ENCODE measurements at places on chromosomes 1 and 21. TPM values are rescaled to one million over a fixed set of nuclear protein-coding genes. Genes with fewer than 3 reads are reported as not detected.

Gene MLLT11
- total RNA-seq, result 17.5 TPM

Gene INKA2
- 3.0 TPM for total RNA-seq

Gene SPATA46
- total RNA-seq, result not detected

Gene ADAMTSL4
- total RNA-seq, result 14.4 TPM

Gene GJC2
- 0.99 TPM for total RNA-seq

Gene FNDC5
- not detected for total RNA-seq

Gene MYCL
- total RNA-seq, result 12.2 TPM

Gene GNB1
- 122 TPM for total RNA-seq

Gene NIT1
- 32.2 TPM for total RNA-seq

Gene CD1D
- 2.0 TPM for total RNA-seq

Gene TDRD5
- total RNA-seq, result not detected

Gene APOBEC4
- not detected for total RNA-seq

Gene GSTM2
- total RNA-seq, result 4.6 TPM

Gene KLHDC7A
- 0.05 TPM for total RNA-seq

Gene RGS13
- not detected for total RNA-seq

Gene TNNI3K
- not detected for total RNA-seq

Gene RPL5
- total RNA-seq, result 1,693 TPM

Gene TOR1AIP2
- 60.9 TPM for total RNA-seq

Gene CHIA
- not detected for total RNA-seq

Gene KRTAP19-1
- total RNA-seq, result not detected
